ENCODE measurements at places on chromosomes 4 and X.

- DNase-seq: no peak
Observed at GRCh38 chr4:80011636-80012236, 61.3 kb downstream of the ANTXR2 start.

- DNase-seq: no peak
Observed at GRCh38 chr4:4486969-4487368, 54.9 kb downstream of the STX18 start.

GRCh38 chr4:86108137-86108536 is 251.7 kb downstream of the MAPK10 start:
- no peak for DNase-seq

DNA sequence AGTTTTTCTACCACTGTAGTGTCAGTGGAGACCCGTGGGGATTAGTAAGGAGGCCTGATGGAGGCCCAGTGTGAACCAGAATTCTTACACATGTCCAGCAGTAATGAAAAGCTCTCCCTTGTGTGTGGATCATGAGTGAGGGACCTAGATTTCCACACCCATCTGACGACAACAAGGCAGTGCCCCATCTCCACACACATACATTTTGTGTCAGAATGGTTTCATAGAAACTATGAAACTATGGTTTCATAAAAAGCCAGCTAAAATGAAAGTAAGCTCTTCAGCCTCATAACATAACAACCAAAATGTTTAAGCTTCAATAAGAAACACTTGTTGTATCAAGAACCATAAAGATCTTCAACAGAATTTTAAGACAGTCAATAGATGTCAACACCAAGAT is 884.5 kb upstream of the ADGRL3 start:
- no peak for DNase-seq

- no peak for DNase-seq
Observed at GRCh38 chr4:40471923-40472322, 136.8 kb downstream of the CHRNA9 start.

GRCh38 chr4:74524985-74525384 is 80.0 kb downstream of the AREG start:
- DNase-seq: no peak

DNA sequence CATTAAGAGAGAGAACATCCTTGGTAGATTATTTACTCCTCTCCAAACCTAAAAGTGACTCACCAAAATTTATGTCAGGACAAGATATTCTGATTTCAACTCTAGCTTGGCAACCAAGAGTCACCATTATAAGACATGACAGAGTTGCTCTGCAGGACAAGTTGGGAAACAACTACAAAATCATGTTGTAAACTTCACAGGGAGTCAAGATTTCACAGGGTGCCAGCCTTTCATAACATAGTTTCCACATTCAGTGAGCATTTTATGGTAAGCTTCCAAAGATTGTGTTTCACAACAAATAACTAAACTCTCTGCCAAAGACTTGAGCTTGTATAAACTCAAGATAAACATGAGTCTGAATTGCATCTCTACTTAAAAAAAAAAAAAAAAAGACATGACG is 121.0 kb upstream of the DIAPH2 start:
- no peak for DNase-seq

GRCh38 chr4:147550626-147551246 is 66.5 kb upstream of the TMEM184C start:
- DNase-seq: no peak

Data from stimulated activated CD4-positive, alpha-beta T cell treated with anti-CD3 and anti-CD28 coated beads, Interleukin-12 subunit alpha, Interleukin-12 subunit beta, amount 100 ng/mL, for 4 hours (primary cell).